ENCODE measurements at places on chromosomes 7 and 10.

DNA sequence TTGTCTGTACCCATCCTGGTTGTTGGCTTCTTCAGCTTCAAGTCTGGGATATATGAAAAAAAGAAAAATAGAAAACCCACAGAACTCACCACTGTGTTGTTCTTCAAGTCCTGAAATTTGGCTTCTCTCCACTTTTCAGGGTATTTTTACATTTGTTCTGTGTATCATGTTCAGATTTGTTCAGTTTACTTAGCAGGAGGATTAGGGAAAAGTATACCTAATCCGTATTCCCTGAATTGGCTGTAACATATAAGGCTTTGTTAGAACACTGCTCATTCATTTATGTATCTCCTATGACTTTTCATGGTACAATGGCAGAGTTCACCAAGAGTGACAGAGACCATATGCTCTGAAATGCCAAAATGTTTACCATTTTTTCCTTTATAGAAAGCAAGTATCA lies 146.9 kb downstream of the PTN start:
- DNase-seq = no peak

DNA sequence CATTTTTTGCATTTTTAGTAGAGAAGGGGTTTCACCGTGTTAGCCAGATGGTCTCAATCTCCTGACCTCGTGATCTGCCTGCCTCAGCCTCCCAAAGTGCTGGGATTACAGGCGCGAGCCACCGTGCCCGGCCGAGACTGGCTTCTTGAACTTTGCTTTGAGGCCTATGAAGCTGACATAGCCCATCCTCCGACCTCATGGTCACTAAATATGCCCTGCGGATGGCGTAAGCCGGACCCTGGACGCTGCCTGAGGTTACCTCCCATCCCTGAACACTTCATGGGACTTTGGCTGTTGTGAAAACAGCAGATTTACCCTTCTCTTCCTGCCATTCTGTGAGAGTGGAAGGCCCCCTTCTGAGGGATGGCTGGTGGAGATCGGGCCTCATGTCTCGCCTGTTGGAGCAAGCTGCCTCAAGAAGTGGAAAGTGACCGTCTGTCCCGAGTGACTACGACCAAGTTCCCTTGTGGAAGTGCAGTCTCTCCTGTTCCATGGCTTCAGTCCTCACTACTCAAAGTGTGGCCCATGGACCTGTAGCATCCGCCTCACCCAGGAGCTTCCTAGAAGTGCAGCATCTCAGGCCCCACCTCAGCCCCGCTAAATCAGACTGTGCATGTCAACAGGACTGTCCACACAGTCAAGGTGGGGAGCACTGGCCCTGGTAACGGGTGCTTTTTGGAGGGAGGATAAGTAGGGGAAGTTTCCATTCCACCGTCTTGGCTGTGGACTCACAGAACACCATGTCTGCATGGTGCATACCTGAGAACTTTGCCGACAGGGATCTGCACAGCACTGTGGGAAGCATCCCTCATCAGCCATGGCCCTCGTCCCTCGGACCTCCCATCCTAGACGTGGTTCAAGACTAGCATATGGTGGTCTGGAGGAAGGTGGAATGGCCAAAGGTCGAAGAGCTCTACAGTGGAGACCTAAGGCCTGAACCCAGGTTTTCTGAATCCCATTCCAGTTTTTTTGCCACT lies 210.5 kb upstream of the SHH start:
- DNase-seq = no peak

DNA sequence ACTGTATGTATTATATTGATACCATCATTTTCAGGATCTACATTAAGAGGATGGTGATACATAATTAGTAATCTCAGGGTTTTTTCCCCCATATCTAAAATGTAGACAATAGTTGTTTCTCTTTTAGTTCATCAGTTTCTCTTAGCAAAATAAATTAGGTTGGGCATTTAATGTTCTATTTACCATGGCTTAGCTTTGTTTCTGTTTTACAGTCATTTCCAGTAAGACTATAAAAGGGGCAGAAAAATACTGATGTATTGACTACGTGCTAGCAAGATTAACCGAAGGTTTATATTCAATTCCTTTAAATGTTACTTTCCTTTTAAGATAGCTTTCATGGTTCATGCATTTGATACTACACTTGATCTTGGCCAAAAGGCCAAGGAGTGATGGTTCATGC lies 26.2 kb downstream of the SUV39H2 start:
- no peak for DNase-seq

DNA sequence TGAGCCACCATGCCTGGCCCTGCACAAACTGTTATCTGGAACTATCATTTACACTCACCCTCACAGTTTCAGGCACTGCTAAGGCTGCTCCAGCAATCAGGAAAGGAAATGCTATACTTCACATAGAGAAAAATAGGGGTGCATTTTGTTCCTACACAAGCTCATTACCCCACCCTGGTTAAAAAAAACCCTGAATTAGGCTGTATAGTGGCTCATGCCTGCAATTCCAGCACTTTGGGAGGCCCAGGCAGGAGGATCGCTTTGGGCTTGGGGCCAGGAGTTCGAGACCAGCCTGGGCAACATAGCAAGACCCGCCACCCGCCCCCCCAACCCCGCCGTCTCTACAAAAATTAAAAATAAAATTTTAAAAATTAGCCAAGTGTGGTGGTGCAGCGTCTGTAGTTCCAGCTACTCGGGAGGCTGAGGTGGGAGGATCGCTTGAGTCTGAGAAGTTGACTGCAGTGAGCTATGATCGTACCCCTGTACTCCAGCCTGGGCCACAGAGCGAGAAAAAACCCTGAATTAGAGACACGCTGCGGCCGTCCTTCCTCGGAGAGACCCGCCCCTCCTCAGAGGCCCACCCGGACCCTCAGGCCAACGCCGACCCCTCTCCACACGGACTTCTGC lies 539 bp downstream of the PTCD1 start:
- DNase-seq = no peak

DNA sequence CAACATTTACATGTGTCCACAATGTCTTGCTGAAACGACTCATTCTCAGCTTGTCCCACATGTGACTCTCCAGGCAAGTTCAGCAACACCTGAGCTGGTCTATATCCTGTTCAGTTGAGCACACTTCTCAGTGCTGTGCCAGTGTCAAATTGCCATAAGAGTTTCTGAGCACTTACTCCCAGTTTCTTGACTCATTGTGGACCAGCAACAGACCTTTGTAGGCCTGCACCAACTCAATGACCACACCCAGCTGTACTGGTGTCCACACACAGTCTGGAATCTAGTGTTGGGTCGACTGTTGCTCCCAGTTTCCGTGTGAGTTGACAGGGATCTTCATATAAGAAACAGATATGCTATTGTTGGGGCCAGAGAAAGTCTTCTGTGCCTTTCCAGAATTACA lies 88.0 kb downstream of the PTPN20 start:
- DNase-seq = no peak

GRCh38 chr10:126972635-126973414 lies 67.6 kb downstream of the DOCK1 start:
- DNase-seq = no peak

DNA sequence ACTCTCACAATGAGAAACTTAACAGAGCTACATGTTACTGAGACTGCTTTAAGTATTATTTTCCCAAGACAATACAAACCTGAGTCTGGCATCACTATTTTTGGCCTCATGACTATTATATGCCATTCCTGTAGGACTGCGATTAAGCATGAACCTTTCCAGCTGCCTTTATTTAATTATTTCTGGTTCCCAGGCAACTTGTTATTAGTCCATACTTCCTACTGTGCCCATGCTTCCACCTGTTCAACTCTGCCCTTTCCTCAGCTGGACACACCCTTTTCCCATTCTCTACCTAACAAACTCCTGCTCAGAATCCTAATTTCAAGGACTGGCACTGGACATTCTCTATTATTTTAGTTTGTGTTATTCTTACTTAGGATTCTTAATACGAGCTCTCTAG lies 8.1 kb upstream of the CROT start:
- DNase-seq = no peak

GRCh38 chr10:89037096-89037495 lies 46.5 kb downstream of the FAS start:
- DNase-seq = no peak

DNA sequence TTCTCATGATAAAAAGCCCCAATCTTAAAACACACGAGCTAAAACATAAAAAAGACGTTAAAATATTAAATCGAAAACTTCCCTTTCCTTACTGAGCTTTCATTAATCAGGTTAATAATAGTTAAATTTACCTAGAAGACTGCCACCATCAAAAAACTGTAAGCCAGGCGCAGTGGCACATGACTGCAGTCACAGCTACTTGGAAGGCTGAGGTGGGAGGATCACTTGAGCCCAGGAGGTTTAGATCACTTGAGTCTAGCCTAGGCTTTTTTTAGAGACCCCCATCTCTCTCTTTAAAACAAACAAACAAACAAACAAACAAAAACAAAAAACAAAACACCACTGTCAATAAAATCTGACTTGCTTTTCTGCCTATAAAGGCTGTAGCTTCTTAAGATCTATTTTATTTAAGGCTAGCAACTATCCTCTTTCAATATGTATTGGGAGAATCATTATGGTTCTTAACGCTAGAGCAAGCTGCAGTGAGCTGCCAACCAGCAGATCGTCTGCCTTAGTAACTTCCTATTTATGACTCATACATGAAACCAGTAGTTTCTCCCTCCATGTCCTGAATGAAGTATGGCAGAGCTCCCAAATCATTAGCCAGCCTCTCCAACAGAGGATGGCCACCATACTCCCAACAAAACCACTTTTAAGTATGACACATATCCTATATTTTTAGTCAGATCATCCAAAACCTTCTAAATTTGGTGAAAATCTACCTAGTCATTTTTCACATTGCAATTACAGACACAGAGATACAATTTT lies 163.7 kb downstream of the SRPK2 start:
- DNase-seq = no peak

DNA sequence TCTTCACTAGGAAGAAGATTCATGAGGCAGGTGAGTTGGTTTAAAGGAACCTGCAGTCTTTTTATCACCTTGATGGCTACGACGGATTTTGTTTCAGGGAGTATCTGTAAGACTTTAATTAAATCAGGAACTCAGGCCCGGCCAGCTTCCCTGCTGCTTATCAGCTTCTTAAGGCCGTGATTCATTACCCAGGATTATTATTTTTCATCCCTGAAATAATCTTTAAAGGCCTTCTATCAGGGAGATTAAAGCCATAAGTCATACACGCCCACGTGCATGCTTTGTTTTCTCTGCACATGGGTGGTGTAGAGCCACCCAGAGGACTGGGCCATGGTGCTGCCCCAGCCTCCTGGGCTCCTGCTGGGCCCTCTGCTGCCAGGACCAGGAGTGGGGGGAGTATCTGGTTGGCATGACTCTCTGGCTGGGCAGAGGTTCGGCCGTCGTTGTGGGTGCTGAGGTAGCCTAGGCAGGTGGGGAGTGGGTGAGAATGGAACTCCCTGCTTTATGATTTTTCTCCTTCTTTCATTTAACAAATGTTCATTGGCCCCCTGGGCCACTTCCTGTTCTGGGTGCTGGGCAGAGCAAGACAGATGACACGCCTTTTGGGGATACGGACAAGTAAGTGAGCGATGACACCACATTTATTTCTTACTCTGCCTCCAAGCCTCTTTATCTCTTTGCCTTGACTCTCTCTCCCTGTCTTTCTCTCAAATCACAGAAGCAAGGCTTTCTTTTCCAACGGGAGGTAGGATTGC lies 39.0 kb upstream of the PCBD1 start:
- DNase-seq = no peak

- no peak for DNase-seq
These were observed 41.5 kb upstream of the KMT2E start for GRCh38 chr7:104972500-104972899.

DNA sequence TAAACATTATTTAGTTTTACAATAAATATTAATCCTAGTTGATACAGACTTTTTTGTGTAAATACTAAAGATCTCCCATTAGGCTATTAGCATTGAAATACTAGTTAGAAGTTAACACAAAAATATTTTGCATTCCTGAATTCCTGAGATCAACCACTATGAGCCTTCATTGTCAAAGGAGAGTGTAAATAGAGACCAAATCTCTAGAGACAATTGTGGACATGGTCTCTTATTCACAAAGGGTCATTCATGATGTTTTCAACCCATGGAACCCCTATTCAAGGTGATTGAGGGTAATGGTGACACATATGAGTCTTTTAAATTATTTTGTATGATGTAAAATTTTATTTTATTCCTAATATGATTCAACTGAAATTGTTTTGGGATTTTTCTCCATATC lies 1454.8 kb upstream of the LRRTM3 start:
- DNase-seq = no peak

- DNase-seq = no peak
These were observed 39.8 kb upstream of the ARL4A start for GRCh38 chr7:12647364-12648219.

GRCh38 chr7:93751421-93751820 lies 139.1 kb downstream of the TFPI2 start:
- no peak for DNase-seq

DNA sequence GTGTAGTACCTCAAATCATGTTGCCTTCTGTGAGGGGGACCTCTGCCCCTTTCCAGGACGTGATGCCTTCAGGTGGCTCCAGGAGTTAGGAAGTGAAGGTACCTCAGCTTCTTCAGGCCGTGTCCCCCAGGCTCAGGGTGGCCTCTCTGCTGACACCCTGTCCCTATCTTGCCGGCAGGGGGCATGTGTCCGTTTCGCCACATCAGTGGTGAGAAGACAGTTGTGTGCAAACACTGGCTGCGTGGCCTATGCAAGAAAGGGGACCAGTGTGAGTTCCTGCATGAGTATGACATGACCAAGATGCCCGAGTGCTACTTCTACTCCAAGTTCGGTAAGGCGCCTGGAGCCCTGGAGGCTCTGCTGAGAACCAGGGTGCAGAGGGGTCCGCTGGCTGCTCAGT lies 9.2 kb downstream of the CPSF4 start:
- DNase-seq = no peak

GRCh38 chr10:31920538-31920937 lies 8.1 kb downstream of the ARHGAP12 start:
- no peak for DNase-seq

GRCh38 chr10:110502072-110502845 lies 4.6 kb downstream of the DUSP5 start:
- DNase-seq = no peak

Measured in stimulated activated CD4-positive, alpha-beta T cell treated with anti-CD3 and anti-CD28 coated beads, Interleukin-1b, Interleukin-23, amount 100 ng/mL, for 48 hours (primary cell).